Forelimb muscle (tissue), 1 donor: ENCODE measurements at places on chromosomes 3 and 15.

- no peak for DNase-seq
Measured at GRCh38 chr15:92796161-92796611, 103.9 kb upstream of the CHD2 start.

DNA sequence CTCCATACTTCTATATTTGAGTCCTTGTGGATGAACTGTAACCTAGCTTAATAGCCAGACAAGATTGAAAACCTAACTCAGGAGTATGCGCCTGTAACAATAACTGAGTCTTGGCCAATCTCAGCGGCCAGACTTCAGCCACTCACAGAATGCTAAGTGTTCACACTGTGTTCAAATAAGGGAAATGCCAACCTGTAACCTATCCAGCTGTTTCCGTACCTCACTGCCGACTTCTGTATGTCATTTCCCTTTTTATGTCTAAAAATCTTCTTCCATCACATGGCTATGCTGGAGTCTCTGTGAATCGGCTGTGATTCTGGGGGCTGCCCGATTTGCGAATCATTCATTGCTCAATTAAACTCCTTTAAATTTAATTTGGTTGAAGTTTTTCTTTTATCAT, 169.2 kb downstream of the NFKBIZ start:
- no peak for DNase-seq

GRCh38 chr3:169769287-169770181, at the start of gene ACTRT3:
Gene ACTRT3, minus strand, starts transcription at chr3:169769561. Its CDS starts 41 bp downstream, at chr3:169769520.
- no peak for DNase-seq

DNA sequence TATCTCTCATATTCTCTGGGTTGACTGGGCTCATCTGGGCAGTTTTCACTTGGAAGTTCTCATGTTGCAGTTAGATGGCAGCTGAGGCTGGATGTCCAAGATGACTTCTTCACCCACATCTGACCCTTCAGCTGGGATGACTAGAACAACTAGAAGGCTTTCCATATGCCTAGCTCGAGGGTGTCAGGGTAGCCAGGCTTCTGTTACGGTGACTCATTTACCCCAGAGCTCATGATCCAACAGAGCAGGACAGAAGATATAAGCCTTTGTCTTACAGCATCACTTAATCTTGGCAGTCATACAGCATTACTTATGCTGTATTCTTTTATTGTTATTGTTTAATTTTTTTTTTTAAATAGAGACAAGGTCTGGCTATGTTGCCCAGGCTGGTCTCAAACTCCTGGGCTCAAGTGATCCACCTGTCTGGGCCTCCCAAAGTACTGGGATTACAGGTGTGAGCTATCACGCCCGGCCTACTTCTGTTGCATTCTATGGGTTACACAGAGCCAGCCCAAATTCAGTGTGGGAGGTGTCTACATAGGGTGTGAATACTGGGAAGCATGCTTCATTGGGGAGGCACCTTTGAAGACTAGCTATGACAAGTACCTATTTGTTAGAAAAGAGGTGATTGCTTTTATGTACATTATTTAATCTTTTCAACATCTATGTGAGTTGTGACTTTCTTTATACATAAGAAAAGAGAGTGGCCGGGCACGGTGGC, 10.7 kb downstream of the HMCES start:
- DNase-seq, result no peak

- DNase-seq, result no peak
Measured at GRCh38 chr3:98980915-98981596, 79.6 kb upstream of the DCBLD2 start.

DNA sequence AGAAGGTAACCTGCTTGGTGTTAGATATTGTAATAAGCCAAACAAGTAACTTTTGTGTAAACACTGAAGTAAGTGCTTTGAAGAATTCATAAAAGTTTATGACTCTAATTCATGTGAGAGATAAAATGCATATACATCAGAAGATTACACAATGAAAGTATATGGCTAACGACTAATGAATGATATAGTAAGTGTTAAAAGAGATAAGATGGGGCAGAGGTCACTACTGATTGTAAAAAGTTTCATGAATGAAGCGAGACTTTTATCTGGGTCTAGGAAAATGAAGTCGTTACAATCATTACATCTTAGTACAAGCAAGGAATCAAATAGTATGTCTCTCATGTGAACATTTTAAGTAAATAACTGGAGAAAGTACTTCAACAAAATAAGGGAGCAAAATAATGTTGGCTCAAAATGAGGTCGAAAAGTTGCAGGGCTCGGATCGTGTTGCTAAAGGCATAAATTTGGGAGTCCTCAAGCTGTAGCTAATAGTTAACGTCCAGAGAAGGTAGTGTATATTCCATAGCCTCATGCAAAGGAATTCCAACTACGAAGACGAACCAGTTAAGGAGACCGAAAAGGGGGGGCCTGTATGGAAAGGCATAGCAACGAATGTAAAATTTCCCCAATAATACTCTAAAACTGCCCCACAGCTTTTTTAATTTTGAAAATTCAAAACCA, 984 bp upstream of the DUT start:
- DNase-seq, result no peak

GRCh38 chr3:103184772-103185171, 750.0 kb downstream of the ZPLD1 start:
- DNase-seq, result no peak

DNA sequence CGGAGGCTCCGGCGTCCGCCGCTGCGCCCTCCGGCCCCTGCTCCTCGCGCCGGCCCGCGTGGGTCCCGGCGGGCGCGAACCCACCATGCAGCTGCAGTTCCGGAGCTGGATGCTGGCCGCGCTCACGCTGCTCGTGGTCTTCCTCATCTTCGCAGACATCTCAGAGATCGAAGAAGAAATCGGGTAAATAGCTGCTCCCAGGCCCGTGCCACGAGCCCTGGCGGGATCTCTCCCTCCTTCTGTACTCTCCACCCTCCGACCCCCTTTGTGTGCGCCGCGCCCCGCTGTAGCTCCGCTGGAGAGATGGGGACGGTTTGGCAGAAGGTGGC, 263 bp downstream of the ST8SIA2 start:
- no peak for DNase-seq

DNA sequence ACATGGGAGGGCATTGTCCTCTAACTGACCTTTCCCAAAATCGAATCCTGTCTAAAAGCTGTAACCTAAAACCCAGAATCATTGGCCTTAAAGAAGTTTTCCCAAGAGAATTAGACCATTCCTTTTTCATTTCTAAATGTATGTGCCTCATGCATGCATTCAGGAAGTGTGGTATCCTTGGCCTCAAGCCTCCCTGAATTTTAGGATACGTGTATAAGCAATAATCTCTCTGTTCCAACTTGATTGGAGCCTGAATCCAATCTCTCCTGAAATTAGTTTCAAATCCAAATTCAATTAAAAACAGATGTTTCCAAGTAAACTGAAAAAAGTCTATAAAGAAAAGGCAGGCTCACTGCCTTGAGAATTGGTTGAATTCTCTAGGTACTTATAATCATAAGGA, 86.0 kb upstream of the VEPH1 start:
- no peak for DNase-seq

- no peak for DNase-seq
Measured at GRCh38 chr3:21672303-21672702, 78.7 kb downstream of the ZNF385D start.

- DNase-seq, result no peak
Measured at GRCh38 chr3:195072916-195073564, 197.9 kb downstream of the XXYLT1 start.

DNA sequence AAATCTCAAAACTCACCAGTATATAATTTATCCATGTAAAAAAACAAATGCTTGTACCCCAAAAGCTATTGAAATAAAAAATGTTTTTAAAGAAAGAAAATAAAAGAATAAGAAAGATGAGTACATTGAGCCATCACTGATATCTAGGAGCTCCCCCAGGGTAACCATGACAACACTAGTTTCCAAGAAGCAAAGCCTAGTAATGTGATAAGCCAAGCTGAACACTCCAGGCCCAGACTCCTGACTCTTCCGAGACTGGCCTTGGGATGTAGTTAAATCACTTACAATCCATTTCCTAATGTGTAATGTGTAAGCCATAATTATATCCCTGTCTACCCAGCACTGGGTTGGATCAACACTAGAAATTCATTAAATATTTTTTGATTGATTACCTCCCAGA, 21.1 kb upstream of the ATP8B4 start:
- no peak for DNase-seq

DNA sequence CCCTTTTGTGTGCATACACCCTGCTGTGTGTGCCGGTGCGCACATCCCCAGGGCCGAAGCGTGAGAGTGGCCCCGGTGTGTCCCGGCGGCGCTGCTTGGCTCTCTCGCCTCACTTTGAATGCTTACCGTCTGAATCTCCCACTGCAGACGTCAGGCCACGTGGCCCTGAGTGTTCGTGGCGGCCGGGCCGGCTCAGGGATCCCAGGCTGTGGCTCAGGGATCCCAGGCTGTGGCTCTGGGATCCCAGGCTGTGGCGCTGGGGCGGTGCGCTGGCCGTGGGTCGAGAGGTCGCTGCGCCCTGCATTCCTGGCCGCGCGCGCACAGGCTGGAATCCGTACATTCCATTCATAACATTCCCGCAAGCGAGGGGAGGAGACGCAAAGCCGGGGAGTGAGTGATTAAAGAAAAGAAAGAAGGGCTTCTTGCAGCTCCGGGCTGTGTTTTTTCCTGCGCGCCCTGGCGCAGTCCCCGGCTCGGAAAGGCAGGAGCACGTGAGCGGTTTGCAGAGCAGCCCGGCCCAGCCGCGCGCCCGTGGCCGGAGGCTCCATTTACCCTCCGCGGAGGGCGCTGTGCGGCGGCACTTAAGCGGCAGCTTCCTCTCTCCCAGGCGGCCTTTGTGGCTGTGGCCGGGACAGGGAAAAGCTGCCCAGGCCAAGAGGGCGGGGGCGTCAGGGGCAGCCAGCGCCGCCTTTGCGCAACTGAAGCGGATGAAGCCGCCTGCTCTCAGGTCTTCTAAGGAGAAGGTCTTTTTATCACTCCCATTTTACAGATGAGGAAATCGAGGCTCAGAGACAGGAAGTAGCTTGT, 87.0 kb upstream of the ALDH1L1 start:
- no peak for DNase-seq

DNA sequence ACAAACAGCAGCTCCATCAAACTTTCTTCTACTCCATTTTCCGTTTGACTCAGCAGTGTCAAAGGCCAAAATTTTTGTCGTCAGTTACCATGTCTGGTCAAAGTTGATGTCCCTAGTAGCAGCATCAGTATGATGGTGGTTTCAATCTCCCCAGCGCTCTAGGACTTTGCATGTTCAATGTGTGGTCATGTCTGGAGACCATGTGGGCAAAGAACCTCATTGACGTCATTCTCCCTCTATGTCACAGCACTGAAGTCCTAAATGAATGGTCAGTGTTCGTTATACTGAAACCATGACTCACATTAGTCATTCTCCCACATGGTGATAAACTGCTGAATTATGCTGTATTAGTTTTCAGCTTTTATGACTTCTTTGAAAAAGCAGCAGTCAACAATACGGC, 23.2 kb downstream of the SHC4 start:
- DNase-seq, result no peak

DNA sequence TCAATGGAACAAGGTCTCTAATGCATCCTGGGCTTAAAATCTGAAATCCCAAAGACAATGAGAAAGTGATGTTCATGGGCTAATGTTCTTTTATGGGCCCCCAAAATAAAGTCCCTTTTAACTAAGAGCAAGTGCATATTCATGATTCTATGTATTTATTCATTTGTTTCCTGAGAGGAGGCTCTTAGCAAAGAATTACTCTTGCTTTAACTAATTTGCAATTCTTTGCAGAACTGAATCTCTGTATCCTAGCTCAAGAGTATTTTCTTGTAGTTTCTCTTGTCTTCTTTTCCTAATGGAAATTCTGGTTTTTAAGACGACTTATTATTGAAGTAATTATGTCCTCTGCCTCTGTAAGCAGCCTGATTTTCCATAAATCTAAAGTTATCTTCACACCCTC, 202.2 kb upstream of the TP63 start:
- DNase-seq, result no peak

DNA sequence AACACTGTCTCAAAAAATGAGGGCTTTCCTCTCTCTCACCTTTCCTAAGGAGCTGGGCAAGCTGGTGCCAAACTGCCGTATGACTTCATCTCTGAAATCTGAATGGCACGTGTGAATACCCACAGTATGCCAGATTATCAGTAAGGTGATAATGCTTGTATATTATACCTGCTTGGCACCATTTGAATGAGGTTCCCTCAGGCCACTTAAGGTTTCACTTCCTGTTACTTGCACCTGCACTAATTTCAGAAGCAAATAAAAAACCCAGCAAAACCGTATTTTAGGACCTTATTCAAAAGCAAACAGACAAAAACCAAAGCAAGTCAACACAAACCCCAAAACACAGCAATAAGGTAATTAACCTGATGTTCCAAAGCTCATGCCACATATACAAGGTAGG, 19.7 kb downstream of the FOXP1 start:
- no peak for DNase-seq

- DNase-seq, result no peak
Measured at GRCh38 chr3:168134931-168135330, 39.2 kb upstream of the GOLIM4 start.

DNA sequence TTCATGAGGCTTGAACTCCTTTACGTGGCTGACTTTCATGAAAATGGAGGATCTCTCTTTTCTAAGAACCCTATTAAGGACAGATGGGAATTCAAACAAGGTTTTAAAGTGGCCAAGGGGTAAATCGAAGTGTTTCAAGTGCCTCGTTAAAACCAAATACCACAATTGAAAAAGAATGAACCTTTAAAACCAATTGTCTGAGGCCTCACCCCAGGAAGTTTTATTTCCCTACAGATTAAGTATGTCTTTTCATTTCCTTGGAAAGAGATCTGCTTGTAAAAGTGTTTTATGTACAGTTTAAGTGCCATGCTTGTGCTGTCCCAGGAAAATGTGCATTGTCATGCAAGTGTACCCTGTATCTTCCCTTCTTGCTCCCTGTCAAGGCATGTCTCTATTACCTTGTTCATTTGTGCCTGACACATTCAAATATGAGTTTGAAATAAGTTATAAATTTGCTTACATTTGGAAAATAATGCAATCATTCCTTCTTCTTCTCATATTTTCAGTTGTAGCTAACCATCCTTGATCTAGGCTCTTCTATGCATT, 138.7 kb downstream of the ZPLD1 start:
- DNase-seq, result no peak

DNA sequence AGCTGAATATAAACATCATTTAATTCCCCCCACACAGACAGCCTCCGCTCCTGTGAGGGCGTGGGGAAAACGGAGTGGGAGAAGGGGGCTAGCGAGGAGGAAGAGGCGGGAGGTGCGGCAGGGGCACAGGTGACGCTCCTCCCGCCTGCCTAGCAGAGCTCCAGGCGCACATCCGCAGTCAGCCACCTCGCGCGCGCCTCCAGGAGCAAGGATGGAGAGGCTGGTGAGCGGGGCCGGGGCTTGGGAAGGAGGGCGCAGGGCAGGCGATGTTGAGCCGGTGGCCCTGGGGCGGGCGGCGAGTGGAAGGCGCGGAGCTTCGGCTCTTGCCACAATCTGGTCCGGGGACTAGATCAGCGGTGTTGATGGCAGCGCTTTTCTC, at the start of gene CD200:
TSS of gene CD200 (plus strand) at position 155 of the 379 bp plus-strand sequence. CDS start at position 212, 57 bp downstream.
- DNase-seq, result no peak

DNA sequence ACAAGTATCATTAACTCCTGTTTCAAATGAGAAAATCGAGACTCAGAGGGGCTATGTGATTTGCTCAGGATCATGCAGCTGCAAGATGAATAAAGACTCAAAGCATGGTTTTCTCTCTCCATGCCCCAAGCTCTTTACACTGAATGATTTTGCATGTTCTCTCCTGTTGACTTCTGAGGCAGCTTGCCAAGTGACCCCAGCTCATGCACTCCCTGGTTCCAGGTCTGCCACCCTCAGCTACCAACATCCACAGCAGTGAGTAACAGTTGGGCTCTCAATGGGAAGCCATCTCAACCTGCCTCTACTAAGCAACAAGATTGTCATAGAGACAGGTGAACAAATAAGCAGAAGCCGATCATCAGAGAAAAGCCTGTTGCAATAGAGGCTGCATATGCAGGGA, 116.9 kb upstream of the GADL1 start:
- no peak for DNase-seq
